Stimulated activated CD8-positive, alpha-beta memory T cell treated with anti-CD3 and anti-CD28 coated beads, Interleukin-2, amount 100 ng/mL, for 1 hour (primary cell): ENCODE measurements at places on chromosomes 16 and 17.

GRCh38 chr17:2852729-2853282 lies 56.6 kb downstream of the RAP1GAP2 start:
- no peak for DNase-seq

GRCh38 chr17:82031303-82031884 lies at the start of gene RAC3:
Gene RAC3 (plus strand): TSS chr17:82031678. CDS start chr17:82031762, 84 bp downstream.
- DNase-seq, result no peak

- DNase-seq, result no peak
Measured at GRCh38 chr17:11490171-11490755, 108.0 kb upstream of the DNAH9 start.

GRCh38 chr16:56057151-56057550 lies 134.1 kb upstream of the GNAO1 start:
- DNase-seq, result no peak

DNA sequence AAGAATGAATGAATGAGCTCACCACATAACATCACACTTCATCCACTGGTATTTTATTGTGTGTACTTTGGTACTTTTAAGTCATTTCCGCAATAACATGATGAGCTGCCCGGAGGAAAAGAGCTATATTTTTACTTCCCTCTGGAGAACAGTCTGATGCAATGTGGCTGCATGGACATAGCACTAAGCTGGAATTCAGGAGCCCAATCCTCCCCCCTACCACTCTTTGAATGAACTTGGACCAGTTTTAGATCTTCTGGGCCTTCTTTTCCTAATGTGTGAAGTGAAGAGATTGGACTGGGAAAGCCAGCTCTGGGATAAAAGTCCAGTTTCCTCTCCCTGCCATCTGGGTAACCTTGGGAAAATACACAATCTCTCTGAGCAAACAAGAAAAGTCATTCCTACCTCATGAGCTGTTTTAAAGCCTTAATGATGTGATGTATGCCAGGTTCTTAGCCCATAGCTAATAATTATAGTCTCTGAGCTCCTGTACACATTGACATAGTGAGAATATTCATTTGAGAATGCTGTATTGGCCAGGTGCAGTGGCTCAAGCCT lies 79.3 kb downstream of the ABCC12 start:
- DNase-seq, result no peak

DNA sequence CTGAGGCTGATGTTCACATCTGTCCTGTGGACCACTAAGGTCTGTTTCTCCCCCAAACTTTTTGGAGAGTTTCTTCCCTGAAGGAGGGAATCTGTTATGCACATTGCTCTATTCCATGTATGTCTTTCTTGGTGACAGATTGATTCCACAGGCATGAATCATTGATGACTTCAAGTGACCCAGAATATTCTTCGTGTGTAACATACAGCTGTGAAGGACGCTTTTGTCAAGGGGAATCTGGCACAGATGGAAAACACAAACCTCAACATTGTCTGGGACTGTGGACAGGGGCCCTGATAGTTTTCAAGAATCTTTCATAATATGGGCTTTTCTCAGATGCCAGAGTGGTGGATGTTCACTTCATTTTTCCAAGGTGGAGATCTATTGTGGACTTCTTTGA lies 223.1 kb upstream of the MAF start:
- no peak for DNase-seq

DNA sequence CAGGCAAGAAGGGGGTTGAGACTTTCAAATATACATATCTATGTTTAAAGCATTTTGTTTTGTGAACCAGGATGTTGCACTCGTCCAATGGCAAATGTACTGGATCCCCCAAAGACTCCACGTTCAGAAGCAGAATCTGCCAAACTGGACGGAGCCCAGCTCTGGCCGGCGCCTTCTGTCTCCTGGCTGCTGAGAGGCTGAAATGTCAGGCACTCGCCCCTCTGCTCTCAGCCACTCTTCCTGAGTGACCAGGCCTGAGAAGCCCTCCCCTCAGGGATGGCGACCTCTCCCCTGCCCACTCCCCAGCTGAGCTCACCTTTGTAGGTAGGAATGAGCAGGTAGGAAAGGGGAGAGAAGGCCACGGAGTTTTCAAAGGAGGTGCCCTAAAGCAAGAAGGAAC lies 187.5 kb upstream of the FOXF1 start:
- no peak for DNase-seq

DNA sequence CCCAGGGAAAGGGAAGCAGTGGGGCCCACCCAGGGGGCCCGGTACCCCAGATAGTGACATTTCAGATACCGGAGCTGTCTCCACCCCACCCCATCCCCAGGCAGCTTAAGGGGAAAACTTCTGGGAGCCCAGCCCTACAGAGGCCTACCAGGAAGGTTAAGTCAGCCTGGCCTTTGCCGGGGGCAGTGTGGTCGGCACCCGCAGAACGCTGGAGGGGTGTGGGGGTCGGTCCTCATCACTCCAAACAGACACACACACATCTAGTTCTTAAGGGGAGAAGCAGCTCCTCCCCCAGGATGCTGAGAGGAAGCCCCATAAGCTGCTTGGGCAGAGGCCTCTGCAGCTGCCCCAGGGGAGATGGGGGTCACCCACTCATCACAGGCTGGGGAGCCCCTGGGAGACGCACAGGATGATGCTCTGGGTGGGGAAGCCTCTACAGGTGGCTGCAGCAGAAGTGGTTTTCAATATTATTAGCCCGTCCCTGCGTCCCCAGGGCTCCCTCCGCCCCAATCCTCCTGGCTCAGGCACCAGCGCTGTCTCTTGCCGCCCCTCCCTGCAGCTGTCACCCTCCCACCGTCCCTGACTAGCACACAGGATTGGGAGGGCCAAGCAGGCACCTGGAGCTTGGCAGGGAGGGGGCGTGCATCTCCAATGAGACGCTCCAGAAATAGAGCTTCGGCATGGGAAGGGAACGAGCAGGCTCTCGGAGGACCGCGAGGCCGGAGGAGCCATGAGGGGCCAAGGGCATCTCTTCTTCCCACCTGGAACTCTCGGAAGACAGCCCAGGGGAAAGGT lies 1.4 kb upstream of the ABR start:
- DNase-seq, result no peak

GRCh38 chr17:51135956-51136355 lies 15.3 kb upstream of the SPAG9 start:
- no peak for DNase-seq

DNA sequence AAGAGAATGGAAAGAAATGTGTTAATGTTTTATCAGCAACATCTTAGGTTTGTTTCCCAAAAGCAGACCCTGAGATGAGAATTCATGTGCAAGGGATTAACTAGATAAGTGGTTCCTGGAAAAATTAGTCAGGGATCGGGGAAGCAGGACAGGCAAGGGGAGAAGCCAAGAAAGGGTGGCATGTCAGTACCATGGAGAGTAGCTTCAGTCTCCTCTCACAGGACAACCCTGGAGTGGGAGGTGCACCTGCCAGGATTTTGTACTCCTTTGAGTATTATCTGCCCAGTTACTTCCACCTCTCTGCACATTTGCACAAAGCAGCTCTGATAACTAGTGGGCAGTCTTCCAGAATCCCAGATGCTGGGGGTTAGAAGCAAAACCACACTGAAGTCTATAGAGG lies 117.0 kb downstream of the RGS9 start:
- no peak for DNase-seq

GRCh38 chr16:88539261-88539651 lies 30.9 kb upstream of the ZC3H18 start:
- DNase-seq, result no peak

GRCh38 chr17:80328634-80329380 lies 68.2 kb downstream of the RNF213 start:
- no peak for DNase-seq

DNA sequence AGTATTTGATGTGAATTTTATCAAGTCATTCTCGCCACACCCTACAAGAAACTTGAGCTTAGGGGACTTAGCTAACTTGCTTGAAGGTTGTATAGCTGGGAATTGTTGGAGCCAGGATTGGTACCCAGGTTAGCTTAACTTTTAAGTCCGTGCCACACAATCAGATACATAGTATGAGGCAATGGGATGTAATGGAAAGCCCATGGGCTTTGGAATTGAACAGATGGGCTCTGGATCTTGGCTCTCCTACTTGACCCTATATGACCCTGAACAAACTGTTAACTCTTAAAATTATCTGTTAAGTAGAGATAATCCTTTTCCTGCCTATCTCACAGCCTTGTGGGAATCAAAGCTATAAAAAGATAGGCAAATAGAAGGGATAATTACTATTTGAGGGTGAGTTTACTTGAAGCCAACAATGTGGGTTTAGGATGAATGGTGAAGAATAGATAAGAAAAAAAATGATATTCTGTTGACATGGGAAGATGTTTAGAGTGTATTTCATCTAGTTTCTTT lies 51.9 kb upstream of the CACNG3 start:
- DNase-seq, result no peak

- no peak for DNase-seq
Measured at GRCh38 chr17:7560172-7561027, 1.3 kb upstream of the SENP3 start.

DNA sequence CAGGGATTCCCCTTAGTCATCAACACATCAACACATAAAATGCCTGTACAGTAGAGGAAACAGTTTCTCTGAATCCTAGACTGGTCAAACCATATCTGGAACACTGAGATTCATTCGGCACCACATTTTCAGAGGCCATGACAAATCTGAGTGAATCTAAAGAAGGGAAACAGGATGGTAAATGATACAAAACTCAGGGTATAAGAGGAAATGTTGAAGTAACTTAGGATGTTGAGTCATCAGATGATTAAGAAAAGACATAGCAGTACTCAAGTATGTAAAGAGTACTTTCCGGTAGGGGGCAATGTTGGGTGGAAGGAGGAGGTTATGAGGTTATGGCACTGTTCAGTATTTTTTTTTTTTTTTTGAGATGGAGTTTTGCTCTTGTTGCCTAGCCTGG lies 358.5 kb upstream of the PMFBP1 start:
- no peak for DNase-seq

- DNase-seq, result no peak
Measured at GRCh38 chr16:47461598-47462266, 601 bp downstream of the PHKB start.

GRCh38 chr17:68509141-68510057 lies 2.8 kb upstream of the PRKAR1A start:
- DNase-seq, result no peak

- DNase-seq, result no peak
Measured at GRCh38 chr17:2406271-2406902, 5.5 kb upstream of the MNT start.

- DNase-seq, result no peak
Measured at GRCh38 chr16:56632156-56632847, at the start of gene MT1M. Gene MT1M (plus strand): TSS chr16:56632659. CDS start chr16:56632732, 73 bp downstream.

DNA sequence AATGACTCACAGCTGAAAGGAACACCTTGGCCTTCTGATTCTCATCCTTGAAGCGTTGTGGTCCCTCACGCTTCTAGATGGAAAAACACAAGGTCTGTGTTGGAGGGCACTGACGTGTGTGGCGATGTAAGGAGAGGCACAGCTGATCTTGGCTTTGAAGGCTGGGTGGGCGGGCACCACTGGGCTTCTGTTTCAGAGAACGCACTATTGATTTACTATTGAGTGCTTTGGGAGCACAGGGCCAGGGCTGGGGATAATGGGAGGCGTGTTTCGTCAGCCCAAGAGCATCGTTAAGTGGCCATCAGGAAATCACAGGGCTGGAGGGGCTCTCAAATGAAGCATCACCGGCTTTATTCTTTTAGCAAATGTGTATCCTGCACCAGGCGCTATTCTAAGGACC lies 70.7 kb downstream of the CMIP start:
- no peak for DNase-seq

DNA sequence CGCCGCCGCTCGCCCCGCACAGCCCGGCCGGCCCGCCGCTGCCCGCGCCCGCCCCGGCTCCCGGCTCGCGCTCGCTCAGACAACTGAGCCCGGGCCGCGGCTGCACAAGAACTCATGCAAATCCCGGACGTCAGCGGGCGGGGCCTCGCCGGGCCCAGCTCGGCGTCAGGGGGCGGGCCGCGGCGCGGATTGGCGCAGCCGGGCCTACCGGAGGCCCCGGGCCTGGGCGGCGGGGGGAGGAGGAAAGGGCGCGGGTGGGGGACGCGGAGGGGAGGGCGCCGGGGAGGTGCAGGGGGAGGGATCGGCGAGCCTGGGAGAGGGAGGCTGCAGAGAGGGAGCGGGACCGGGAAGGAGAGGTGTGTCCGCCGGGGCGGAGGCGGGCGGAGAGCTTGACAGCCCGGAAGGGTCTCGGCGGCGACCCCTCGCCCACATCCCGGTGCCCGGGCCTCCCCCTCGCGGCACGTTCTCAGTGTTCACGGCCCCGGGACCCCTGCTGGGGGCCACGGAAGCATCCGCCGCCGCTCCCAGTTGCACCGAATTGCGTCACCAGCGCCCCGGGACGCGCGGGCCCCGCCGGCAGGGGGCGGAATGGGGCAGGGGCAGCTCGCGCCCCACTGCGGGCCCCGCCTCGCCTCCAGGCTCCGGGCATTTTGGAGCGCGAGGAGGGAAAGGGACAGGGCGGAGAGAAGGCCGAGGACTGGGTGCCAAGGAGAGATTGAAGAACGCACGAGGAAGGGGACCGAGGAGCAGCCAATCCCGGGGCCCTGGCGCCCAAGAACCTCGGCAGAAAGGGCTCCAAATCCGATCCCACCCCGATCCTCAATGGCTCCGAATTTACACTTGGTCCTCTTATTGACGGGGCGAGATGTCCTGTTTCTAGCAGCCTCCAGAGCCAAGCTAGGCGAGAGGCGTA lies at the start of gene CBX4:
Gene CBX4 (minus strand): TSS at position 85 of the 913 bp plus-strand sequence. CDS start 189 bp downstream, outside the sequence.
- peak; percentile 83 for DNase-seq

GRCh38 chr16:27600381-27600780 lies 50.4 kb downstream of the KATNIP start:
- DNase-seq, result no peak

DNA sequence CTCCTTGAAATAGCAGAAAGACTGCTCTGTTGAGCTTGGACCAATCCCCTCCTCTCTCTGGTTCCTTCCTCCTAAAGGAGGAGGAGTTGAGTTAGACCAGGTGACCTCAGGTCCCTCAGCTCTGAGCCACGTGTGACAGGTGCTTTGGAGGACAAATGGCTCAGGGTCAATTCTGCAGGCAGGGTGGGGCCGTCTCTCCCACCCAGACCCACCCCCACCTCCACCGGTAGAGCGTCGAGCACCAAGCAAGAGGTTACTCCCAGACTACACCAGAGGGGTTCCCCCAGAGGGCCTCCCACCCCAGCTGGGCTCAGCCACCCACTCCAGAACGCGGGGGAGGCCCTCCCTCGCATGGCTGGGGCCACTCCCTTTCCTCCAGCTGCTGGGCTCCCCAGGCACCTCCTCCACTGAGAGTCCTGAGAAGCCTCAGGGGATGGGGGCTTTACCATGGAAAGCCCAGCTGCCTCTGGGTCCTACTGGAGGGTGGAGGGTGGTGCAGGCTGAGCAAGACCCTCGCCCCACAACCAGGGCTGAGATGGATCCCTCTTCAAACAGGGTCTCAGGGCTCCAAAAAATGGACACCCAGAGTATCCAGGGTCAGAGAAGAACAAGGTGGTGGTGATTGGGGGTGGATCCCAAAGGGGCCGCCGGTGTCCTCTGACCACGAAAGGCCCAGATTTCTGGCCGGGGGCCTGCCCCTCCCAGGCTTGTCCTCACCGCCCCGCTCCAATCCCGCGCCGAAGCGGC lies 7.6 kb downstream of the MYO1C start:
- DNase-seq, result no peak
